ENCODE measurements at places on chromosomes 12 and 14.

DNA sequence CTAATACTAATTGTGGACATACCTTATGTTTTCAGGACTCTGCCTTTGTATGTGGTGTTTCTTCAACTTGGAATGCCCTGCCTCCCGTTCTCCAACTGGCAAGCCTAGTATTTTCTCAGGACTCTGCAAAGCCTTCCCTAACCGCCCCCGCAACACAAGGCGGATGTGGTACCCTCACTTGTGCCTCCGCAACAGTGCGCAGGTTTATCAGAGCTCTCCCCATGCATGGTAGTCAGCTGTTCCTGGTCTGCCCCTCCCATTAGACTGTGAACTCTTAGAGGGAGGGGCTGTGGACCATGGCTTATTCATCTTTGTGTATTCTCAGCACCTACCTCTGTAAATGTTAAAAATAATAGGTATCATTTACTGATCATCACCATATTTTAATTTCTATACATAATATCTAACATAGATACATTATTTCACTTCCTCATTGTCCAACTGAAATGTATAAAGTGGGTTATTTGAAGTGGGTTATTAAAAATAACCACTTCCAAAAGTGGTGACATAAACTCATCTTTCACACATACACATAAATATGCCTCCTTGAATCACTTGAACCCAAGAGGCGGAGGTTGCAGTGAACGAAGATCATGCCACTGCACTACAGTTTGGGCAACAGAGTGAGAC lies 9.0 kb downstream of the LPAR5 start:
- no peak for DNase-seq

DNA sequence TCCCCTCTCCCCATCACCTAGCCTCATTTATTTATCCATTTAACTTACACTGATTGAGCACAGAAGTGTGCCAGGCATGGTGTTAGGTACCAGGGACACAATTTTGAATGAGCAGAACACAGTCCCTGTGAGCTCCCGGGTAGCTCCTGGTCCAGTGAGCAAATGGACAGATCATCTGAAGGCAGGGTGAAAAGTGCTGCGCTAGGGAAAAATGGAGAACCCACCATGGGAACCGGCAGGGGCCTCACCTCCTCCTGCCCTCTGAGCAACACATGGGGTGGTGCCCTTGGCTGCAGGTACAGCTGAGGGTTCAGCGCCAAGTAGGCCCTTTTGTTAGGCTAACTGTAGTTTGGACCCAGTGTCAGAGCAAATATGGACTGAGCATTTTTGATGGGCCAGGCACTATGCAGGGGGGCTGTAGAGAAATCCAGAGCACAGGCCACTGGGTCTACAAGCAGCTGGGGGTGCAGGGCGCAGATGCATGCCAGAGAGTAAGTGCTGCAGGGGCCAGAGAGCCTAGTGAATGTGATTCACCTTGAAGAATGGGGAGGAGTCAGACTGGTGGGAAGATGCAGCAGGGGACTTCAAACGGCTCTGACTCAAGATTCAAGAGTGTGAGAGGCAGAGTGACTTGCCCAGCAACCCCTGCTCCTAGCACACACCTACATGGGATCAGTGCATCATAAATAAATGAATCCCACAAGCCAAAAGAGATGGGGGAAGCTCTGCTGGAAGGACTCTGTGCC lies 28.2 kb downstream of the LTBP2 start:
- DNase-seq, result peak; percentile 89

DNA sequence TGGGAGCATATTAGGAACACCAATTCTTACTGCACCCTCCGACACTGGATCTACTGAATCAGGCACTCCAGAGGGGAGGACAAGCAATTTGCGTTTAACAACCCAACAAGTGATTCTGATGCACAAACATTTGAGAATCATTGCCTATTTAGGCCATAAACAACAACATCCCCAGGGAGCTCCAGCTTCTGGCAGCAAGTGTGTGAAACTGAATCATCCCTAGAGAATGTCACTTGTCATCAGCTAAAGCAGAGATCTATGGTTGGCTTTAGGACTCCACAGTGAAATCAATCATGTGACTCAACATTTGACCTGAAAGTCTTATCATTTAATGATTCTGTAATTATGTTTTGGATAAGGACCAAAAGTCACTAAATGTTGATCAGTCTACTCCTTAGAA lies 505.0 kb upstream of the FLRT2 start:
- DNase-seq, result peak; percentile 80

GRCh38 chr14:25904446-25904845 lies 693.4 kb downstream of the NOVA1 start:
- no peak for DNase-seq

- no peak for DNase-seq
These were observed 85.1 kb downstream of the CMKLR1 start for GRCh38 chr12:108254030-108254429.

DNA sequence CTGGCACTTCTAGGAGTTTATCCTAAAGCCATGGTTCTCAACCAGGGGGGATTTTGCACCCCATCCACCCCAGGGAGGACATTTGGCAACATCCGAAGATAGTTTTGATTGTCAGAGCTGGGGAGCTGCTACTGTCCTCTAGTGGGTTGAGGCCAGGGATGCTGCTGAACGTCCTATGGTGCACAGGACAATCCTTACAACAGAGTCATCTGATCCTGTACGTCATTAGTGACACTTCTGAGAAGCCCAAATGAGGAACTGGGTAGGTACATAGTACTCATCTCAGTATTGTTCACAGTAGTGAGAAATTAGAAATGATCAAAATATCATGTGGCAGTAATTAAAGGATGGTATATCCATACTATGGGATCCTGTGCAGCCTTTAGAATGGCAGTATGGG lies 185.1 kb downstream of the CHST11 start:
- no peak for DNase-seq

DNA sequence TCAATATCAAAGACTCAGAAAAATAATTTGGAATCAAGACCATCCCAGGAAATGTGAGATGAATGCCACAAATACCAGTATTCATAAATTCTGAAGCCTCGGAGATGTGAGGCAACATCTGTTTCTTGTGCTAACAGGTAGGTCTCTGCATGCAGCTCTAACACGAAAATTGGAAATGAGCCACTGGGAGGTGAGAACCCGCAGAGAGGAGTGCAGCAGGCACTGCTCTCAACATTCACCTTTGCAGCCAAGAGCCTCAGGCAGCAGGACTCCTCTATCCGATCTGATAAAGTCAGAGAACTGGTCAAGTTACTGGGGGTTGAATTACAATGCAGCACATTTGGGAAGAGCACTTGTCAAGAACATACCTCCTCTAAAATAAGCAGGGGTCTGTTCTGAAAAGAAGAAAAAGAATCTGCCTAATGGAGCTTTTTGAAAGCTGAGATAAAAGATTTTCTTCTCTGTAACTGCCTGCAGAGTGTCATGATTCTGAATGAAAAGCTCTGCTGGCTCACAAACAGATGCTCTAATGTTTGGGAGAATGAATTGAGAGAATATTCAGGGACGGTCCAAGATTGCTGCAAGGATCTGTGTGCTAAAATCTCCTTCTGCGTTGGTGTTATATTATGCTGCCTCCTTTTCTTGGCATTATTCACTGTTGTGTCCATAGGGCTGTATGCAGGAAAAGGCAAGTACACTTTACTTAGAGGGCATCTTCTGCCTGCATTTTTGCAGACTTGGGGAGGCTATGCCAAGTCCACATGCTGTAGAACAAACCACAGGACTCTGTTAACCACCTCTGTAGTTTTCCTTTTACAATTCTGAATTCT lies 209.6 kb upstream of the KRR1 start:
- DNase-seq, result no peak

DNA sequence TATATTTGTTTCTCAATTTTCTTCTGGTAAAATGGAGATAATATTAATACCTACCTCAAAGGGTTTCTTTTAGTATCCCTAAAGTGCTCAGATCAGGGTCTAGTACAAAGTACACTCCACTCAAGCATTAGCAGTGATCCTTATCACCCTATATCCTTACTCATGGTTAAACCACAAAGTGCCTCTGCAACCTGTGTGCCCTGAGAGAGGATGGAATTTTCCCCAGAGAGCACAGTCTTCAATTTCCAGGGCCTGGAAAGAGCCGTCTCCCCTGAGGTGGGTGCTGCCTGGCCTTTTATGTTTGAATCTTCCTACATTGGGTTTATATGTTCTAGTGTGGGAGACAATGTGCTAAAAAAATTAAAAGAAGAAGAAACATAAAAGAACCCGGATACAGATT lies 183.1 kb upstream of the FBXO33 start:
- no peak for DNase-seq

DNA sequence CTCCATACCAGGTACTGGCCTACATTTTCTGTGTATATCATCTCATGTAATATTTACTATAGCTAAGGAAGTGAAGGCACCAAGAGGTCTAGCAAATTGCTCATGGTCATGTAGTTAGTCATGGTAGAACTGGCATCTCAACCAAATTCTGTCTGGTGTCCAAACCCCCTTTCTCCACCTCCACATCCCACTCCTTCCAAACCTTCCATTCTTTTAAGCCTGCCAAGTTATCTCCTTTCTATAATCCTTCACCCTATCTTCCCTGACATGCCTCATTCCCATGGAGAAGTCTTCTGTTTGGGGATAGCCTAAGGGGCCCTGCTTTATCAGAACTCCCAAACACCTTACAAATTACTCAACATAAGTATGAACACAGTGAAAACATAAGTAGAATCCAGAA lies 196.2 kb upstream of the HMGA2 start:
- DNase-seq, result no peak

DNA sequence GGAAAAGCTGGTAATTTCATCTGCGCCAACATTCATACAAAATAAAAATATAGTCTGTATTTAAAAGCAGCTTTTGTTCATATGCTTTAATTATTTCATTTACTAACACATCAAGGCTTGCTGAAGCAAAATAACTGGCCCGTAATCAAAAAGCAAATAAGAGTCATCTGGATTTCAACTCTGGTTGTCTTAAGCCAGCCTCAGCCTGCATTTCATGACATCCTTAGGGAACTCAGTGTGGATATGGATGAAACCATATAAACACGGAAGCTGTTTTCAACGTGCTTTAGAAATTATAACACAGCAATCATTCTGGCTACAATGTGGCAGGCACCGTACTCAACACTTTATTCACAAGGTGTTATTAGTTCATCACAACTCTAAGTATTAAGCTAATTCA lies 852 bp downstream of the COX16 start:
- DNase-seq, result peak; percentile 2

DNA sequence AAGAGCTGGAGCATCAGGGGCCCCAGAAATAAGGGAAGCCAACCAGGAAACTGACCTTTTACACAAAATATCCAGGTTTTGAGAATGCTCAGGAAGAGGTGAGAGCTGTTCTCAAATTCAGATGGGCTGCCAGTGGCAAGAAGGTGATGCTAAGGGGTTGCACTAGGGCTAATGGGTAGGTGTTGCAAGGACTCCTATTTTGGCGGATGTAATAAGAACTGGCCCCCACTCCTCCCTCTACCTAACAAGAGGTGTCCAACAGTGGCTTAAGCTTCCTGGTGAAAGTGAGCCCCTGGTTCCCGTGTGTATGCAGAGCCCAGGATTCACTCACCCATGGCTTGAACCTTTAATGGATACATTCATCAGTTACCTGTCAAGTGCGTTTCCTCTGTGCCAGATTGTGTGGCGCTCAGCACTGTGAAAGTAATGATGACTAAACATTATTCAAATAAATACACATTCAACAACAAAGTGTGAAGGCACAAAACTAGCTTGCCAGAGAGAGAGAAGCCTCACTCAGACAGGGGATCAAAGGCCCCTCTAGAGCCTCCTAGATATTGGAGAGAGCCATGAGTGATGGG lies 705 bp upstream of the CHGA start:
- no peak for DNase-seq

GRCh38 chr12:49698619-49699545 lies 8.3 kb downstream of the FMNL3 start:
- peak; percentile 69 for DNase-seq

GRCh38 chr12:6322969-6323339 lies 12.5 kb downstream of the PLEKHG6 start:
- no peak for DNase-seq

DNA sequence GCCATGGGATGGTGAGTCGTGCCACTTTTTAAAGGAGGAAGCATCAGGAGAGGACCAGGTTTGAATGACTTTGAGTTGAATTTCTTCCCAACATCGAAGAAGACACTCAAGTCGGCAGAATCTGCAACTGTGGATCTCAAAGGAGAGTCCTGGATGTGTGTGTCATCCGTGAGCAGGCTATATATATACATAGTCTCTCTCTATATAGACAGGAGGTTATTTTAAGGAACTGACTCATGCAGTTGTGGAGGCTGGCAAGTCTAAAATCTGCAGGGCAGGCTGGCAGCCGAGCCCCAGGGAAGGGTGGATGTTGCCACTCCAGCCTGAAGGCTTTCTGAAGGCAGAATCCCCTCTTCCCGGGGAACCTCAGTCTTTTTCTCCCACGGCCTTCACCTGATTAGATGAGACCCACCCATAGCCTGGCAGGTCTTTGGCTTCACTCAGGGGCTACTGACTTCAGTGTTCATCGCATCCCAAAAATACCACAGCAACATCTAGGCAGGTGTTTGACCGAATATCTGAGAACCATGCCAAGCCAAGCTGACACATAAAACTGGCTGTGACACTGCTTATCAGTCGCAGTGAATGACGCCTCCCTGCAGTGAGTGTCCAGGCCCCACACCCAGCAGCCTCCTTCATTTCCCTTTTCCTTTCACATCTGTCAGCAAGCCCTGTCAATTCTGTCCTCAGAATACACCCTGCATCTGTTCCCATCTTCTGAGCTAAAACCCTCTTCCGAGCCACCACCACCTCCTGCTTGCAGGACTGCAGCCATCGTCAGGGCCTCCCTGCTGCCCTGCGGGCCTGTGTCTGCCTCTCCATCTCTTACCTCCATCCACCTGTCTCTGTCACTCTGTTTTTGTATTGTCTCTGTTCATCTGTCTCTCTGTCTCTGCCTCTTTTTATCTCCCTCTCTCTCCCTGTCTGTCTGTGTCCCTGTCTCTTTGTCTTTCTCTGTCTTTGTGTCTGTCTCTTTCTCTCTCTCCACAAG lies 54.0 kb downstream of the ZNF664 start:
- peak; percentile 89 for DNase-seq

DNA sequence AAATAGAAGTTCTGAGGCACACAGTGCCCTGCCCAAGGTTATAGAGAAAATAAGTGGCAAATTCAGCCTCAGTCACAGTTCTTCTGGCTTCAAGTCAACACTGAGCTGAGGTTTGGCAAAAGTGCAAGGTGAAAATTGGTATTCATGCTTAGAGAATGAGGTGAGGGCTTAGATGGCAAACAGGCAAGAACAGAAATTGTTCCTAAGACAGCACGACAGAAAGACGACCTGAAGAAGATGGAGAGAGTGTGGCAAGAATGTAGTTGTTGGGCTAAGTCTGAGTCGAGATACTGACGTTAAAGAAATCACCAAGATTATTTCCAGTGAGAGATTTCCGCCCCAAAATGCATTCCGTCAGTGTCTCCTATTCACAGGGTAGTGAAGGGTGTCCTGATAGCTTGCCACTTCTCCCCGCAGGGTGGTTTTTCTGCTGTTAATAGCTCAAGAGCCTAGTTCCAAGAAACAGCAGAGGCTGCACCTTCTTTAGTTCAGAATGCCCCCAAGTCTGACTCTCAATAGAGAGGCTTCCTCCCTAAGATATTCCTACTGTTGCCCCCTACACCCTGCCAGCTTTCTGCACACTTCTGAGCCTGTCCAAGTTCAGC lies 260.8 kb upstream of the AMIGO2 start:
- DNase-seq, result no peak
